ENCODE measurements at places on chromosomes 6 and 20. TPM values are rescaled to one million over a fixed set of nuclear protein-coding genes. Genes with fewer than 3 reads are reported as not detected.

Gene LGSN
- polyA plus RNA-seq = not detected

Gene COMMD7
- polyA plus RNA-seq = 39.7 TPM

Gene NKX2-4
- polyA plus RNA-seq = not detected

GRCh38 chr6:56709650-56710049 is 67.0 kb upstream of the DST start:
- DNase-seq = no peak

DNA sequence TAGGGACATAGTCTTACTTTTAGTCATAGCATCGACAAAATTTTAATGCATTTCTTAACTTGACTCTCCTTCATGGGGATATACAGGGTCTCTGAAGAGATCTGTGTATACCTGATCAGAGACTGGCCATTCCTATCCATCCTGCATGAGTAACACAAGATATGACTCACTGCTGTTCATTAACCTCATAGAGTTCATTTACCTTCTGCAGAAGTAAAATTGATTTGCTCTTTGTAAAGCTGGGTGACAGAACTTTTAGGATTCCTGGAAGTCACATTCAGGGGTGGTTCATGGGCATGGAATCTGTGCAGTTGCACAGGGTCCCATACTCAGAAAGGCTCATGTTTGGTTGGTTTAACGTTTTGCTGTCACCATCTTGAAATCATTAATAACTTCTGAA is 53.2 kb downstream of the PDE7B start:
- no peak for DNase-seq

DNA sequence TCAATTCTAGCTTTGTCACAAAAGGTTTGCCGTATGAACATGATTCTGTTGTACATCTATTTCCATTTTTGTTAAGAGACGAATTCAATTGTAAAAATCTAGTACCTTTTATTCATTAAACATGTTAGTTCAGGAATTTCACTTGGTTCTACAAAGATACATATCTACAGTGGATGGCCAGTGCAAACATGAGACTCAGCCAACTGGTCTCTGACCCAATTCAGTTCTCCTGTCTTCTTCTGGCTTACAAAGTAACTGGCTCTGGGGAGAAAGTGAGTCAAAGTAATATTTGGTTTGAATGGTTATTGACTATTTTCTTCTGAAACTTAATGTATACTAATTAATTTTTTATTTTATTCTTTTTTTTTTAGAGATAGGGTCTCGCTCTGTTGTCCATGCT is 70.0 kb downstream of the ESR1 start:
- no peak for DNase-seq

GRCh38 chr20:38674765-38675133 is 49.5 kb upstream of the SLC32A1 start:
- no peak for DNase-seq

GRCh38 chr6:87274660-87275274 is 47.6 kb upstream of the SMIM8 start:
- no peak for DNase-seq

DNA sequence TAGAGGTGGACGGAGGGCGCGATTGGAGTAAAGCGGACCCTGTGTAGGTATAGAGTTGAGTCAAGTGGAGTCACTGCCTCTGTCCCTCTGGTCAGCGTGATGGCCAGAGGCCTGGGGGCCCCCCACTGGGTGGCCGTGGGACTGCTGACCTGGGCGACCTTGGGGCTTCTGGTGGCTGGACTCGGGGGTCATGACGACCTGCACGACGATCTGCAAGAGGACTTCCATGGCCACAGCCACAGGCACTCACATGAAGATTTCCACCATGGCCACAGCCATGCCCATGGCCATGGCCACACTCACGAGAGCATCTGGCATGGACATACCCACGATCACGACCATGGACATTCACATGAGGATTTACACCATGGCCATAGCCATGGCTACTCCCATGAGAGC is 479 bp downstream of the SLC39A7 start:
- DNase-seq = no peak

DNA sequence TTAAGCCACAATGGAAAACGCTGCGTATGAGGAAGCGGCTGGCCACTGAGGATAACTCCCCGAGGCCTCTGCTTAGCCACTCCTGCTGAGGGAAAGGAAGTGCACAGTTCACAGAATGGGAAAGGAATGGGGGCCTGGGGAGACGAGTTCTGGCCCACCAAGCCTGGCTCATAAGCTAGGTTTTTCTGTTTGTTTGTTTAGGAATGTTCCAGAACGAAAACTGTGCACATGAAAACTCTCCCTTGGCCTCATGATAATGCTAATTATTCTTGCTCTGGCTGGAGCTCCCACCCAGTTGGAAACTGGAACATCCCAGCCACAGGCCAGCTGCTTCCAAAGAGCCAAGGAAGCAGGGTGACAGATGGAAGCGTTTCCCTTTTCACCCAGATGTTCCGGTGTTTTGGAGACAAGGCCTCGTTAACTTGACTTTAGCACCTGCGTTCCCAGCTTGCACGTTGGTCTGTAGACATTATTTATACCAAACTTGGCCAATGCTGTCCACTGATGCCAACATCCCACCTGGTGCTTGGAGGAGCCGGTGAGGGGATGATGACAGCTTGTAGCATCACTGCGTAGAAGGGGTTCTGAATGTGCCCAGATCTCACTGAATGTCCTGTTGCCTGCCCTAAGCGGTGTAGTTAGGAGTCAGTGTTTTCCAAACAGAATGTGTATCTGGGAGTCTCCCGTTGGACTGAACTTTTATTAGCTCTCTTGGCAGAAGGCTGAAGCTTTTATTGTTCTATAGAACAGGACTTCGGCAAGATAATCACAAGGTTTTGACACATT is 34.5 kb downstream of the APCDD1L start:
- DNase-seq = peak; percentile 84

DNA sequence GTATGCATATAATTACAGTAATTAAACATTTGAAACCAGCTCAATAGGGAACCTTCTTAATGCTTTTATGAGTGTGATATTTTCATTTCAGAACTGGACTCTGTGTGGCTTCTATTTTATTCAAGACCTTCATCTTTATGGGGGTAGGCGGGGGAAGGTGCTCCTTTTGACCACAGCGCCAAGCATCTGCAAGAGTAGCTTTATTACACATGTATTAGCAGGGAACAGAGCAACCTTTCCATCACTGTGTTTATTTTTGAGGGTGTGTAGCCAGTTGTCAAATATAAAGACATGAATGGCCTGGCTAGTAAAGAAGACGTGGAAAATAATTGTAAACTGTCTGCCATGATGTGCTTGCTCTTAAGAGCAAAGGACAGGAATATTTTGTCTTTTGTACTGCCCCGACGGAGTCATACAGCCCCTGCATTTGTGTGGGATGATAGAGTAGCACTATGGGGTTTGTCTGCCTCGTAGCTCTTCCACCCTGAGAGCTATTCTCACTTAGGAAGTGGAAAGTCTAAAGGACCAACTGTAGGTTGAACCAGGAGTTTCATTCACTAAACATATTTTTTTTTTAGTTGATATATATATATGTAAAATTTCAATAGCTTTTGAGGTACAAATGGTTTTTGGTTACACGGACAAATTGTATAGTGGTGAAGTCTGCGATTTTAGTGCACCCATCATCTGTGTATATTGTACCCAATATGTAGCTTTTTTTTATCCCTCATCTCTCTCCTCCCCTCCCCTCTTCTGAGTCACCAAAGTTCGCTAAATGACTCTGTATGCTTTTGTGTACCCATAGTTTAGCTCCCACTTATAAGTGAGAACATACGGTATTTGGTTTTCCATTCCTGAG is 91.2 kb downstream of the CARMIL1 start:
- DNase-seq = no peak
